AG04450 (cell line): ENCODE measurements at places on chromosomes 2 and 18.

DNA sequence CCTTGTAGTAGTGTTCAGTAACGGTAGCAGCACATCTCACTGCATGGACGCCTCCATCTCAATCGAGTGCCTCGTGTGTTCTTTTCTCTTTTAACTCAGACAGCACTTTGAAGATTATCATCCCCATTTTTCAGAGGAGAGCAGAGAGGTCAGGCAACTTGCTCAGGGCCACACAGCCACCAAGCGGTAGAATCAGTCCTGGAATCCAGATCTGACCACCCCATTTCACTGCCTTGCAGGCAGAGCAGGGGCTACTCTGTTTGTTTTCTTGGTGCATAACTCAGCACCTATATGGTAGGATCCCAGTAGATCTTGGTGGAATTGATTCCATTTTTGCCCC is 129.5 kb downstream of the SMAD7 start:
- DNase-seq, result no peak

DNA sequence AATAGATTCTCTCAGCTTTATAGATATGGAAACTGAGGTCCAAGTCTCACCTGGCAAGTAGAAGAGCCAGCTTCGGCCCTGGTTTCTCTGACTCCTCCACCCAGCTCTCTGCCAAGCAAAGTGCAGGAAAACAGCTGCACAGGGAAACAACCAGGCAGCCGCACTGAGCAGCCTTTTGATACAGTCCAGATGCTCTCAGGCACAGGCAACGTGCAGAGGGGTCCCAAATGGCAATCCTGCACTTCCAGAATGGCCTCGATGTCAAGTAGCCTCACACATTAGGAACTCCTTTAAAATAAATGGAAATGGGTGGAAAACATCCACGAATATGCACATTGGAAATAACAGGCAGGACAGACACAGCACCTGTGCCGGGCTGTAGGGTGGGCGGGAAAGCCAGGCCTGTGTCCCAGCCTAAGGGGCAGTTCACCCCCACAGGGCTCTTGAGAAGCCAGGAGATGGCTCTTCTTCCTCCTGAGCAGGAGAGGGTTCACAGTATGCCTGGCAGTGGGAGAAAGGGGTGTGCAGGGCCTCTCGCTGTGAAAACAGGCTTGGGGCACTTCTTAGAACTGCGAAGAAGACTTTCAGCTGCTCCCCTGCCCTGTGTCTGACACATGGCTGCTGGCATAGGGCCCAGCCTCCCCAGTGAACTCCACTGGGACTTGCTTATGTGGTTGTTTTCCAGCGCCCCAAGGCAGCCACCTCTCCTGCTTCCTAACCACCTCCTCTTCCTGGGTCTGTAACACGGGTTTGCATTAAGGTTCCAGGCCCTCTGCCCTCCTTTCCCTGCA is 63.9 kb upstream of the TUBA3E start:
- DNase-seq, result no peak

DNA sequence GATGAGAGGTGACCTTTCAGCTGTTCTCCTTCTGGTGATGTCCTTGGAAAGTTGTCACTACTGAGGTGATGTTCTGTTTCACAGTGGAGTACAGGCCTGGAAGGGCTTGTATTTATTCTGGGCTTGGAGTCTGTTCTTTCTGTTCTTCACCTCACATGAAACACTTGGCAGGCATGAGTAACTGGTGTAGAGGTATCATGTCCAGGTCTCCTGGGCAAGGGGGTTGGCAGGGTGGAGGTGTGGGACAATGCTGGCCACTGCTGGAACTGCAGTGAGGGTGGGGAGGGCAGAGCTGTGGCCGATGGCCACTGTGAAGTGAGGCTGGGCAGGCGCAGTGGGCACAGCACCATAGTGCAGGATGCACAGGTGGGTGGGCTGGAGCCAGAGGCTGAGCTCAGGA is 35.4 kb downstream of the PLEKHB2 start:
- DNase-seq, result no peak

DNA sequence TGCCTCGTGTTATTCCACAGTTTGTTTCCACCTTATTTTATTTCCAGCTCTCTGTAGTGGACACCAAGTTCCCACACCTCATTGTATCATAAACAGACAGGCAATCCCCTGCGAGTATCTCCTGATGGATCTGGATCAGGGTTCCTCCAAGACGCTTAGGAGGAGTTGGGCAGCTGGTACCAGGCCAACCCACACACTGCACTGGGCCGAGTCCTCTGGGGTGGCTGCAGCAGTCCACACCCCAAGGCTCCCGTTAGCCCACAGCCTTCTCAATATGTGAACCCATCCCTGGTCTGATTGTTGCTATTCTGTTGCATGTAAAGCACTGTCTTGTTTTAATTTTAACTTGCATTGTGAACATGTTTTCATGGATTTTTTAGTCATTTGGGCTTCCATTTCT is 178.8 kb upstream of the RAB6C start:
- DNase-seq, result no peak

DNA sequence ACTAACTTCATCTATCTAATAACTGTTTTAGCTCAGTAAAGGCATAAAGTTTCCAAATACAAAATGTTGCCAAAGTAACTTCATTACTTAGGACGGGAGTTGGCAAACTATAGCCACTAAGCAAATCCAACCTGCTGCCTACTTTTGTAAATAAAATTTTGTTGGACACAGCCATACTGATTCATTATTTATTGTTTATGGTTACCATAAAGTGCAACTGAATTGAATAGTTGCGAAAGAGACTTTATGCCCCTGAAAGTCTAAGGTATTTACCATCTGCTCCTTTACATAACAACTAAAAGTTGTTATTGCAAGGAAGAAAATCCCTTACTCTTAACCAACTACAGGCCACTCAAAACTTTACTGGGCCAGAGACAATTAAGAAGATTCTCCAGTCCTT is 256.7 kb upstream of the RBBP8 start:
- no peak for DNase-seq

GRCh38 chr2:7929281-7929680 is 752.6 kb upstream of the ID2 start:
- DNase-seq, result no peak

- DNase-seq, result no peak
Observed at GRCh38 chr2:18412980-18413675, 147.3 kb downstream of the RDH14 start.

- DNase-seq, result no peak
Observed at GRCh38 chr2:42567806-42568400, 529 bp upstream of the MTA3 start.

DNA sequence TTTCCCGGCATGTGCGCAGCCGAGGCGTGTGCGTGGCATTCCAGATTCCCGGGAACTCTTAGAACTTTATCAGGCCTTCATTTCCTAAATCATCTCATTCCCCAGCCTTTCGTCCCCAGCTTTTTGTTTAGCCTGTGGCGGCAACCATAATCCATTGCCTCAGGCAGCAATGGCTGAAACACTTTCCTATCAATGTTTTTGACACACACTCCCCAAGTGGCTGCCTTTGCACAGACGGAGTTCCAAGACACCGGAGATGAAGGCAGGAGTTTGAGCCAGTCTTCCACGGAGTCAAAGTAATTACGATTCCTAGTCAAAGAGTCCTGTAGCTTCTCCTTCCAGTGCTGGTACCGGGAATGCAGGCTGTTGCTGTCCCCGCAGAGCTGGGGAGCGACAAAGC is 64.8 kb downstream of the KCNG2 start:
- DNase-seq, result no peak

DNA sequence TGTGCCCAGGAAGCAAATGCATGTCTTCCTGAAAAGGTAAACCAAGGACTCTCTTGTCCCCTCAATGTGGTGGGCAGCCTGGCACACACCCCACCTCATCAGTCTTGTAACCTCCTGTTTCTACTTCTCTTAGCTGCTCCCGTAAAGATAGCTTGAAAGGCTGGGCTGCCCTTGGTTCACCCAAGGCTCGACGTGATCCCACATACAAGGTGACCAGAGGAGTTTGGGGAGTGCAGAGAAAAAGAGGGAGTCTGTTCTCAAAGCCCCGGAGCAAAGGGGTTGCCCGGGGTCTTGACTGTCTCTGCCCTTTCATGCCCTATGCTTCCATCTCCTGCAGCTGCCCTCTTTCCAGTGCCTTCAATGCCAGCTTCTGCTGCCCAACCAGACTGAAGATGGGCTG is 18.3 kb upstream of the FOSL2 start:
- no peak for DNase-seq

- no peak for DNase-seq
Observed at GRCh38 chr2:65381607-65382051, 50.8 kb downstream of the SPRED2 start.

GRCh38 chr2:12824778-12825379 is 108.1 kb downstream of the TRIB2 start:
- DNase-seq, result no peak

GRCh38 chr2:19349911-19350677 is 8.3 kb downstream of the OSR1 start:
- DNase-seq, result no peak

GRCh38 chr2:207167099-207167923 is 1.6 kb upstream of the KLF7 start:
- DNase-seq, result no peak
